ENCODE measurements at places on chromosomes 11 and 22.

DNA sequence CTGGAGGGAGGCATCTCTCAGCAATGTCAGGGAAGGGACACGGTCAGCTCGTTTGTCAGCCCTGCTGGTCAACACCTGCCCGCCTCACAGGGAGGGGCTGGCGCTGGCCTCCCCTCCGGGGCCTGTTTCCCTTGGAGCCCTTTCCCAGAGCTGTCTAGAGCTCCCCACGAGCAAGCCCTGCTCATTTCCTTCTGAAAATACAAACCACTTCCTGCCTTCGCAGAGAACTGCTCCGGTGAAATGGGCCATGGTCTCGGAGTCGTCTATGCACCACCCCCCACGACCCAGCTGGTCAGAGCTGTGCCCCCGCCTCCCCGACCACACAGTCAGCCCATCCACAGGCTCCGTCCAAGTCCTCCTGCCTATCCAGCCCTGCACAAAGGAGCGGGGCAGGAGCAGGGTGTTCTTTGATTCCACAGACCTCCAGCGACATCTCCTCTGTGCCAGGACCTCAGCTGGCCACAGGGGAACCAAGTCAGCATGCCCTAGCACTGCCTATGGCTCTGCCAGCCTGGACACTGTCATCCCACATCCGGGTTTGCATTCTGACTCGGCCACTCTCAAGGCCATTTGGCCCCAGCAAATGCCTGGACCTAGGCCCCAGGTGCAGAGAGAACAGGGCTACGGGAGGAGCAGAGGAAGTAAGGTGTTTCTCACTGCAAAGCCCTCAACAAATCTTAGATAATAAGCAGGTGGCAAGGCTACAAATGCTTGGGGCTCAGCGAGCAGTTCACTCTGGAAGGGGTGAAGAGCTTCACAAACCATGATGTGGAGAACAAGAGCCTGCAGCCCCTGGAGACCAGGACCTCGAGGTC, 82.1 kb upstream of the WNT11 start:
- no peak for DNase-seq

DNA sequence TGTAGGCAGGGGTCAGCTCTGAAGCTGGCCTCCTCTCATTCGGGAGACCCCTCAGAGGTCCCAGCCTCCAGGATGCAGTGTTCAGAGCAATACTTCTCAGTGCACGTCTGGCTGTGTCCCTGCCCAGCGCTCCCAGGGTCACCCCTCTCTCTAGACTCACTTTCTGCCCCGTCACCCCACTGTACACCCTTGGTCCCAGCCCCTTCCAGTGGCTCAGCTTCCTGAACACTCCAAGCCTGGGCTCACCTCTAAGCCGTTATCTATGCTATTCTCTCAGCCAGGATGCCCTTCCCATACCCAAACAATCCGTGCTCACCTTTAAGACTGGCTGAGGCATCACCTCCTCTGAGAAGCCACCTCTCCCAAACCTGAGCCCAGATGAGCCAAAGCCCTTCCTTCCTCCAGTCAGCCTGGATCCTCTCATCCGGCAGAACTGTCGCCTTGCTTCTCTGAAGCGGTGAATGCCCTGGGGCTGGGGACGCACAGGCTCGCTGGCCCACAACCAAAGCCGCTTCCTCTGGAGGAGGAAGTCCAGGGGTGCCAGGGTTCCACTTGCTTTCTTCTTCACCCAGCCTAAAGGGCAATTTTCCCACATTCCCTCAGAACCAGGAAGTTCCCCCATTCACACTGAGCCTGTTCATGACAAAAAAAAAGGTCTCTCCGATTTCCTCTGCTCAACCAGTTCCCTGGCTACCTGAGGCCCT, 13.7 kb upstream of the CDKN1C start:
- no peak for DNase-seq

- no peak for DNase-seq
These were observed 44.2 kb downstream of the CKAP5 start for GRCh38 chr11:46801694-46802470.

DNA sequence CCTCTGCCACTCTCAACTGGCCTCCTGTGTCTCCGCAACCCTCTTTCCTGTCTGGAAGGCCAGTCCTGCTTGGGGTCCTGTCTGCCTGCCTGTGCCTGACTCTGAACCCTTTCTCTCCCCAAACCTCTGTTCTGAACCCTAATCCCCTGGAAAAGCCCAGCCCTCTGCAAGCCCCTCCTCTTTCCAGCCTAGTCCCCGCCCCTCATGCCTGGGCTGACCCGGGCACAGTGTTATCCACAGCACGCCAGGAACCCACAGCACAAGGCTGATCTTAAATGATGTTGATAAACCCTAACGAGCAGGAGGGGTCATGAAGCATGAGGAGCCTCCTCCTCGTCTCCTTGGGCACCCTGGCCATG, at the start of gene IFITM10:
Gene IFITM10, minus strand, starts transcription at position 115 of the 359 bp plus-strand sequence. CDS start 153 bp downstream, outside the sequence.
- DNase-seq, result peak; percentile 75

GRCh38 chr11:98895936-98896335, 124.8 kb upstream of the CNTN5 start:
- no peak for DNase-seq

Measured in iPS-NIHi11 (cell line).